ENCODE measurements at places on chromosomes 13 and 19. TPM values are rescaled to one million over a fixed set of nuclear protein-coding genes. Genes with fewer than 3 reads are reported as not detected.

The ZNF677 gene
- total RNA-seq, result 37.9 TPM

The PLVAP gene
- total RNA-seq, result 0.09 TPM

The CD33 gene
- total RNA-seq, result not detected

The GYS1 gene
- total RNA-seq, result 38.6 TPM

The CBY2 gene
- total RNA-seq, result not detected

The KIR2DL1 gene
- total RNA-seq, result not detected

The POLR1D gene
- 52.0 TPM for total RNA-seq

The LENG1 gene
- total RNA-seq, result 6.8 TPM

The SSC5D gene
- 10.7 TPM for total RNA-seq

The FLT1 gene
- total RNA-seq, result 1.3 TPM

The TMEM150B gene
- total RNA-seq, result not detected

The NRTN gene
- not detected for total RNA-seq

The IRS2 gene
- total RNA-seq, result 15.2 TPM

The C19orf38 gene
- total RNA-seq, result 0.81 TPM

Measured in fibroblast of the aortic adventitia (primary cell).